Purkinje cell (primary cell): ENCODE measurements at places on chromosomes 2 and 18. TPM values are rescaled to one million over a fixed set of nuclear protein-coding genes. Genes with fewer than 3 reads are reported as not detected.

Gene SLC19A3
- polyA plus RNA-seq = 2.1 TPM in 1 of 2 replicates, not detected in the other

Gene SOX11
- polyA plus RNA-seq = 0.60 TPM in 1 of 2 replicates, not detected in the other

Gene IL1F10
- not detected in 2 replicates for polyA plus RNA-seq

Gene TMEM37
- polyA plus RNA-seq = not detected in 2 replicates

Gene LDLRAD4
- polyA plus RNA-seq = 8.9 and 9.1 TPM in 2 replicates

Gene HPCAL1
- polyA plus RNA-seq = 140 and 314 TPM in 2 replicates

Gene SCYGR4
- not detected in 2 replicates for polyA plus RNA-seq

Gene EPAS1
- 1.0 and 1.3 TPM in 2 replicates for polyA plus RNA-seq

Gene SPP2
- polyA plus RNA-seq = not detected in 2 replicates

Gene CRYGB
- polyA plus RNA-seq = not detected in 2 replicates

Gene ICOS
- polyA plus RNA-seq = not detected in 2 replicates

Gene GPR75
- polyA plus RNA-seq = 1.1 and 1.5 TPM in 2 replicates
